Ureter (tissue), 1 donor: ENCODE measurements at places on chromosomes 5 and 9. TPM values are rescaled to one million over a fixed set of nuclear protein-coding genes. Genes with fewer than 3 reads are reported as not detected.

The ARID3C gene
- not detected for total RNA-seq

The SMIM3 gene
- total RNA-seq = 23.1 TPM

The LCN15 gene
- total RNA-seq = not detected

The SHISAL2B gene
- not detected for total RNA-seq

The MSMP gene
- not detected for total RNA-seq

The SLC25A2 gene
- 1.3 TPM for total RNA-seq

The TMEM174 gene
- not detected for total RNA-seq

DNA sequence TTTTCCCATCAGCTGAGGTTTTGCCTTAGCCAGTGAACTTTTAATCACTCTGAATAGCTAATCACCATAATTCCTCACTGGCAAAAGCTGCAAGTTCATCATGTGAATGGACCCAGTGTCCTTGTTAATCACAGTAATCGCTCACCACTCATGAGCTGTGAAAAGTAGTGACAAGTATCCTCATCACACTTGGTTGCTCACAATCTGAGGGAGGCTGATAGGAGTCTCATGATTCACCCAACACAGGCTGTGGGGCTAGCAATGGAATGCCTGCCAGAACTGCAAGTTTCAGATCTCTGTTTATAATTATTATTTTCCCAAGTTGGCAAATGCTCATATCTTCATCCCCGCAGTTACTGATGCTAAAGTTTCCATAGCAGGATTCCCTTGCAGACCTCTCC is 467.2 kb downstream of the KIF4B start:
- no peak for DNase-seq

DNA sequence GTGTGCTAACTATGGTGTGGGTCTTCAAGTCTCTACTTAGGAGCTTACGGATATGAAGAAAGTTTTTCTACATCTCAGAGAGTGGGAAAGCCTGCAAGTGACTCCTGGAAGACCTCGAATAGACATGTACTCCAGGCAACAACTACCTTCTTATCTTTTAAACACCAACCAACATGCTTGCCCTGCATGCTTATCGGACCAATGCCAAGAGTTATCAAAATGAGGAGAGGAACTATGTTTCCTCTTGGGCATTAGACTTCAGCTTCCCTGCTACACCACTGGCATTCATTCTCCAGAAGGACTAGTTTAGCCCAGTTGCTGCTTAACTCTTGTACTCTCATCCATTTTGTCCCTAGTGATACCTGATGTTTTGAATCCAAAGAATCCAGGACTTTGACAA is 74.7 kb upstream of the MAN2A1 start:
- DNase-seq = no peak

- no peak for DNase-seq
Observed at GRCh38 chr9:88041447-88041846, 67.1 kb upstream of the CDK20 start.

DNA sequence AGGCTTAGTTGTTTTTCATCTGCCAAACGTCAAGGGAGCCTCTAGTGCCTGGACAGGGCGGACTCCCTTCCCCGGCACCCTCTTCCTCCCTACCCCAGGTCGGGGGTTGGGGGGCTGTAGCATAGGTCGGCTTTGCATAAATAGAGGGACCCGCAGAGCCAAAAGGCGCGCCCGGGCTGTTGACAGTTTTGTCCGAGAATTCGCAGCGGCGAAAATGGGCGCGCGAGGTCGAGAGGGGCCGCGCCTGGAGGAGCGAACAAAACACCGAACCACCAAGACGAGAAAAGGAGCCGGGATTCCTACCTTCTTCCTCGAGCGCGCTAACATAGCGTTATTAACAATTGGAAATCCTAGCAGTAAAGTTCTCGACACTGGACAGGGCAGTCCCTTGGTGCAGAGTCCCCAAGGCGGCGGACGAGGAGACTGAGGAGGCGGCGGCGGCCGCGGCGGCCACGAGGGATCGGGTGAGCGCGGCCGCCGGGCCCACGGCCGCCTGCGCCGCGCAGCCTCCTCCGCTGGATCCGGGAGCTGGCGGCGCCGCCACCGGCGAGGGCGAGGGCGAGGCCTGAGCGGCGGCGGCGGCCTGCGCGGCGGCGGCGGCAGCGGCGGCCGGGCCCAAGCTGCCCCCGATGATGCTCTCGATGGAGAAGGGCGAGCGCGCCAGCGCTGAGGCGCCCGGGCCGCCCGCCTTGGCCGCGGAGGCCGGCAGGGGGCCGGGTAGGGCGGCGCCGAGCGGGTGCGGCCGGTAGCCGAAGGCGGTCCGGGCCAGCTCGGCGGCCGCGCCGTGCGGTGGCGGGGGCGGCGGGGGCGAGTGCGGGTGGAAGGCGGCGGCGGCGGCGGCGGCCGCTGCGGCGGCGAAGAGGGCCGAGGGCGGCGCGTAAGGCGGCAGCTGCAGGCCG is 1.7 kb downstream of the FOXD1 start:
- DNase-seq = no peak

GRCh38 chr9:134306636-134307600 is 19.3 kb upstream of the RXRA start:
- no peak for DNase-seq

DNA sequence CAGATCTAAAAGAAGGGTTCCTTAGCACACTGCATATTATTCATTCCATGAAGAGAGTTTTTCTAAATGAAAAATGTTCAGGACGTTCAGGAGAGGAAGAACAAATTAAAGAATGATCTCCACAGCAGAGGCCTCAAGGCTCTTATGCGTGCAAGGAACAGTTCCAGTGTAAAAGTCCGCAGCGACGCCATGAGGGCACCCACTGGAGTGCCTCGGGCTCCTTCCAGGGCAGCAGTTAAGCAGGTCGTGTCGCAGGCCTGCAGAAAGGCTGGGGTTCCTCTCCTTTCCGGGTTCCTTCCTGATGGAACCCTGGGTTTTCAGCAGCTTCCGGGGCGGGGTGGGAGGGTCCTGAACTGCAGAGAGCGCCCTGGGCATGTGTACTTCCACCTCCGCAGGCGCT is 87.1 kb upstream of the SELENOP start:
- DNase-seq = no peak

DNA sequence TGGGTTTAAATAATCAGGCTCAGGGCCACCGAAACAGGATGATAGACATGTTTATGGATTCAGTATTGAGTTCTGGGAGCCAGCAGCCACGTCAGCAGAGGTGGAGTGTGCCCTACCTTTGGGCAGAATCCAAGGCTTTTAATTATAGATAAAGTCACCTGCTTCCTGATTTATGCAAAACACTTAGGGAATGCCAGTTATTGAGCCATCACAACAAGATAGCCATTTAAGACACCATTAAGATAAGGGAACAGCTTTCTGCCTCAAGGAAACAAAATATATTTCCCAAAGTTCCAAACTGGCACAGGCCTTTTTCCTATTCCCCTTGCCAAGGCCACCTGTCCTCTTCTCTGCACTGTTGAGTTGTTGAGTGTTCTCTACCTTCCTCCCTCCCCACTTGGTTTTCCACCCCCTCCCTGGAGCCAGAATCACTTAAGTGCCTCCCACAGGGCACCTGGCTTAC is 2.4 kb downstream of the CCL28 start:
- no peak for DNase-seq

- DNase-seq = no peak
Observed at GRCh38 chr5:9176641-9177040, 369.2 kb downstream of the SEMA5A start.

DNA sequence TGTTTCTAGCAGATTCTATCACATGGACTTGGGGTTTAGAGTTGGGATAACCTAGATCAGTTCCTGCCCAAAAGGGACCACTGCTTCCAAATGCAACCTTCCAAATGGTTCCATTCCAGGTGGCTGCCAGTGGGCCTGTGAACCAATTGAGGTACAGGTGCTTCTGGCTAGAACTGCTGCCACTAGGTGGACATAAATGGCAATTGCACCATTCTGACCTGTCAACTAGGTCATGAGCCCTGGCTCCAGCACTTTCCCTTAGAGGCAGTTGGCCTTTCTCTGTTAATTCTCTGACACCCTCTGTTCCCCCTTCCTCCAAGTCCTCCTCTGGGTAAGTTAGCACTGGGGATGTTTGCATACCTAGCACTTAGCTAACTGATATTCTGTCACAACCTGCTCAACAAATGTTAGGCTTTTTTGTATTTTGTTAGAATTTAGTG is 16.6 kb upstream of the HEMGN start:
- DNase-seq = peak; percentile 49

GRCh38 chr9:92669890-92670708 is at the start of gene IPPK:
Gene IPPK (minus strand): TSS chr9:92670131. CDS start chr9:92669988, 143 bp downstream.
- peak; percentile 98 for DNase-seq

DNA sequence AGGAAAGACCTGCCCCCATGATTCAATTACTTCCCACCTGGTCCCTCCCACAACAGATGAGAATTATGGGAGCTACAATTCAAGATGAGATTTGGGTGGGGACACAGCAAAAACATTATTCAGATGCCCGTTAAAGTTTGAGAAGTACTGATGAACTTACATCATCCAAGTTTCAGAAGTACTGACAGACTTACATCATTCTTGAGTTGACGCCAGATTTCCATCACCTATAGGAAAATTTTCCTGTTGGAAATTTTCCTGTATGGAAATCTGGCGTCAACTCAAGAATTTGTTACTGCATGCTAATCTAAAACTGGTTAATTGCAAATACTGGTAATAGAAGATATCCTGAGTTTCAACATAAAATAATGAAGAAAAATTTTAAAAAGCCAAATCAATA is 975.9 kb downstream of the MAT2B start:
- DNase-seq = no peak

DNA sequence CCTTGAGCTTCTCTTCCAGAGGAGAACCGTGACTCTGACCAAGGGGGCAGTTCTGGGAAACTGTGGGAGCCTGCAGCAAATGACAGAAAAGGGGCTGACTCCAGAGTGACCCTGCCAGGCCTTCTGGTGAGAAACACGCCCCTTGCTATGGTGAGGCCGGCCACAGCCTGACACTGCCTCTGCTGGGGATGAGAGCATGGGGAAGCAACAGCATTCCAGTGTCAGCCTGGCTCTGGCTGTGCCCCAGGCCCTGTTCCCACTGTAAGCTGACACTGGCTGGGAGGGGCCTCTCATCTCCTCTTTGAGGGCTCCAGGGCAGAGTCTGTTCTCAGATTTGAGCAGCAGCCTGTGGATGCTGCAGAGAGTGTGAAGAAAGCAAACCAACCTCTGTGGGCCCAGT is 180.0 kb upstream of the IL12B start:
- peak; percentile 81 for DNase-seq

- no peak for DNase-seq
Observed at GRCh38 chr5:103436656-103437055, 125.9 kb downstream of the NUDT12 start.

- no peak for DNase-seq
Observed at GRCh38 chr9:27414220-27414761, 109.8 kb upstream of the IFNK start.

- peak; percentile 80 for DNase-seq
Observed at GRCh38 chr5:150946351-150946905, 41.6 kb upstream of the ZNF300 start.

GRCh38 chr9:136694163-136694871 is 7.1 kb upstream of the AGPAT2 start:
- no peak for DNase-seq

DNA sequence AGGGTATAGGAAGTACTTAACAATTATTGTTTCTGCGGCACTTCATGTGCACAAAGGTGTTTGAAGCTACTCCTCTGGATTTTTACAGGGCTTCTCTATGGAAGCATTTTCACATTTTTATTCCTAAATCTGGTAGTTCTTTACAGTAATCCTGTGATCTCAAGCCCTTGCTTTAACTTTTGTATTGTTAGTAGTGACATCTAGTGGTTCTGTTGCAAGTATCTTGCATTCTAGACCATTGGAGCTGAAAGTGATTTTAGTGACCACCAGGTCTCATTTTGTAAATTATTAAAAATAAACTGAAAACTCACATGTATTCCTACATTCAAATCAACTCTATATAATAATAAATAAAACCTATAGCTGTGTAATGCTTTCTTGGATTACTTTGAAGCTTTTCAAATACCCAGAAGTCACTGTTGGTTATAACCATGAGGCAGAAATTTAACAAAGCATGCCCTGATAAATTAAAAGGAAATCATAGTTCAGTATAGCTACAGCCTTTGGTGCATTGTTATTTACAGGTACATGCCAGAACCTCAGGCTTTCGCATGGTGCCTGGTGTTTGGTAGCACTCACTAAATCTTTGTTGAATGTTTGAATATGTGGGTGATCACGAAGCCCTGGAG is 18.9 kb downstream of the RPS23 start:
- DNase-seq = no peak

DNA sequence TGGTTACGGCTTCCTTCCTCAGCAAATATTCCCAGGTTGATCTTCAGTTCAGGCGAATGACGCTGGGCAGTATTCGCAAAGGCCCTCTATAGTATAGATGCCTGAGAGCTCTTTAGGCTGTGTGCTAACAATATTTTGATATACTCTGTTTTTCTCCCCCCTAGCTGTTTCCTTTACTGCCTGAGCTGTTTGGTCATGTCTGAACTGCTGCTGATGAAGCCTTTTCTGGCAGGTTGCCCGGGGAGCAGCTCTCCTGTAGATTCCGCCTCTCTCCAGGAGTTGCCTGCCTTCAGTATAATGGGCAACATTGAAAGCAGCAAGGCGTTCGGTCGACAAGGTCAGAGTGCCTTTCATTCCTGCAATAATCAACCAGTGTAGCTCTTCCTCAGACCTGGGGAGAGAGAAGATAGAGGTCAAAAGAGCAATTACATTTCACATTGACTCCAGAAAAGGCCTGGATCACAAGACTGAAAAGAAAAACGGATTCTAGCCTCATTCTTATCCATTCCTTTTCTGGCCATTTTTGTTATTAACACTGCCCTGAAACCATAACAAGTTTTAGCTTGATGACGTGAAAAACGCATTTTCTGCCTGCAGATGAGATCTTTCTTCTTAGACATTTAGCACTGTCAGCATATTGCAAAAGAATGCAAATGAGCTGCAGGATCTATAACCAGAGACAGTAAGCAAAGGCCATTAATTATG is 60.1 kb upstream of the ZNF608 start:
- DNase-seq = peak; percentile 87

DNA sequence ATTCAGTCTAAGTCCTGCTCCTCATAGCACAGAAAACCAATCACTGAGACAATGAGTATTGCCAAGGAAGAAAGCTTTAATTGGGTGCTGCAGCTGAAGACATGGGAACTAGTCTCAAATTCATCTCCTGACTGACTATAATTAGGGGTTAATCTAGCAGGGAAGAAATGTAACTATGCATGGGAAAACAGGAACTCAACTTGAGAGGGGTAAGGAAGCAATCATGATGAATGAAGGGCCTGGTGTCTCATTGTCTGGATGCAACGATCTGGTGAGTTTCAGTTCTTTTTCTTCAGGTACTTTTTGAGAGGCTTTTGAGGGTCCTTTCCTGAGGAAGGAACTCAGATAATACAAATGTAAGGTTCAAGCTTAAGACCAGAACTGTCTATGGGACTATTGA is 24.0 kb upstream of the OCLN start:
- DNase-seq = no peak

GRCh38 chr9:38068701-38069628 is at the start of gene SHB:
Gene SHB (minus strand): TSS chr9:38069227. CDS start chr9:38068645, 582 bp downstream.
- DNase-seq = peak; percentile 79

GRCh38 chr5:168295574-168296201 is 4.2 kb downstream of the WWC1 start:
- DNase-seq = no peak

- no peak for DNase-seq
Observed at GRCh38 chr9:118640836-118641560, 728.2 kb downstream of the BRINP1 start.
